NCI-H1417 treated with DMSO at 0.1 percent for 48 hours (cell line): ENCODE measurements at places on chromosomes 2 and 18.

- no peak for DNase-seq
Measured at GRCh38 chr18:79403723-79404566, 8.2 kb downstream of the NFATC1 start.

GRCh38 chr2:171046048-171046560, 114.6 kb downstream of the TLK1 start:
- DNase-seq: no peak

- peak; percentile 98 for DNase-seq
Measured at GRCh38 chr18:78701771-78702396, 277.7 kb upstream of the SALL3 start.

- no peak for DNase-seq
Measured at GRCh38 chr18:28125051-28125450, 51.9 kb downstream of the CDH2 start.

- no peak for DNase-seq
Measured at GRCh38 chr18:30192216-30192615, 850.3 kb downstream of the DSC3 start.

GRCh38 chr2:66495788-66496640, 61.1 kb downstream of the MEIS1 start:
- DNase-seq: no peak

DNA sequence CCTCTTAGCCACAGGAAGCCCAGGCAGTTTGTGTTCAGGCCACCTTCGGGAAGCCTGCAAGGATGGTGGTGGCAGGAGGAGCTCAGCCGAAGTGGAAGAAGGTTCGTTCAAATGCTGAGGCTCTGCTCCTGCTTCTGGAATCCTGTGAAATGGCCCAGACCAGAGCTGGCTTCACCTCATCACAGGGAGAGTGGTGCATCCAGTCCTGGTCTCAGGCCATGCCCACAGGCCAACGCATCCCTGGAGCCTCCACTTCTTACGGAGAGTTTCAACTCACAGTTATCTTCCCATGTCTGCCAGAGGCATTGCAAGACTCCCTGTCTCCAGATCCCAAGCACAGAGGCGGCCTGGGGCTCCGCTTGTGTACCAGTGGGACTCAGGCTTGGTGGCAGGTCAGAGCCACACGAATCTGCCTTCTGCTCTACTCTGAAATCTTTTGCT, 82.3 kb downstream of the NDUFA10 start:
- DNase-seq: no peak

DNA sequence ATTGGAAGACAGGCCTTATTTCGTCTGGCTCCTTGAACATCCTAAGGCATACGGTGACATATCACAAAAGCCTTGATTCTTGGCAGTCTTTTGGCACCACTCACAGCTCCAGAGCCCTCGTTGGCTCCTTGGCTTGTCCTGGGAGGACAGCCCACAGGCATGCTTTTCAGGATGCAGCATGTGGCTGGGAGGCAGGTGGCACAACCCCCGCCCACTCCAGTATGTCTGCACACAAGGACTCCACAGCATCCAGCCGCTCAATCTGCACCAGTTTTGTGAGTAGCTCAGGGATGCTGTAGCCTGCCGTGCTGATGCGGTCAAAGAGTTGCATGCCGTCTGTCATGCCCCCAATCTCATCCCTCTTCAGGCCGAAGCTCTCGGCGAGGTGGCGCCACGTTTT, 92.3 kb downstream of the EDAR start:
- no peak for DNase-seq

DNA sequence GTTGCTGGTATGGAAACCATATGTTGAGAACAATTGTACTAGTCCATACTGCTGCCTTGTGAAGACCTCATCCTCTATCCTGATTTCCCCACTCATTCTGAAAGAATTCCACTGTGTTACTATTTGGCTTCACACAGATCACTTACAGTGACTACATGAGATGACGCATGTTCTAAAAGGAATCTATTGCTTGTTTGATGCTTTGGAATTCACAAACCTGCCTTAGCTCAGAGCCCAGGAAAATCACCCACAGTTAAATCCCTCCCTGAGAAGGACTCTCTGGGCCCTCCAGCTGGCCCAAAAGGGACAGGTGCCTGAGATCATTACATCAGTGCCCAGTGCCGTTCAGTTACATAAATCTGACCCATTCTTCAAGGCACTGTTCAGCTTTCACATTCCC, 45.3 kb downstream of the KLHL29 start:
- no peak for DNase-seq

DNA sequence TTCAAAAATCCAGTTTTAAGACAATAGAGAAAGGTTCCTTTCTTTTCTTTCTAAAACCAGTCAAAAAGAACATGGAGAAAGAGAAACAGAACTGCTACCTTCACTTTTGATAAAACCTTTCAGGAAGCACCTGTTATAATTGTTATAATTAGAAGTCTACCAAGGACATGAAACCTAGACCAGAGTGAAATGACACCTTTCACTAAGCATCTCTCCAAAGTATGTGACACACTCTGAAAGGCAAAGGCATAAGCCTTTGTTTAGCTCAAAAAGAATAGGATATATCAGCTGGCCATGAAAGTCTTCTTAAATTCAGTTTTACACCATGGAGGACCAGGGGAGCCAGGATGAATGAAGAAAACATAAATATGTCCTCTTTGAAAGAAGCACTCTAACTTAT, 18.8 kb upstream of the RBM45 start:
- DNase-seq: no peak

- no peak for DNase-seq
Measured at GRCh38 chr18:55416791-55417190, 171.2 kb downstream of the TCF4 start.

DNA sequence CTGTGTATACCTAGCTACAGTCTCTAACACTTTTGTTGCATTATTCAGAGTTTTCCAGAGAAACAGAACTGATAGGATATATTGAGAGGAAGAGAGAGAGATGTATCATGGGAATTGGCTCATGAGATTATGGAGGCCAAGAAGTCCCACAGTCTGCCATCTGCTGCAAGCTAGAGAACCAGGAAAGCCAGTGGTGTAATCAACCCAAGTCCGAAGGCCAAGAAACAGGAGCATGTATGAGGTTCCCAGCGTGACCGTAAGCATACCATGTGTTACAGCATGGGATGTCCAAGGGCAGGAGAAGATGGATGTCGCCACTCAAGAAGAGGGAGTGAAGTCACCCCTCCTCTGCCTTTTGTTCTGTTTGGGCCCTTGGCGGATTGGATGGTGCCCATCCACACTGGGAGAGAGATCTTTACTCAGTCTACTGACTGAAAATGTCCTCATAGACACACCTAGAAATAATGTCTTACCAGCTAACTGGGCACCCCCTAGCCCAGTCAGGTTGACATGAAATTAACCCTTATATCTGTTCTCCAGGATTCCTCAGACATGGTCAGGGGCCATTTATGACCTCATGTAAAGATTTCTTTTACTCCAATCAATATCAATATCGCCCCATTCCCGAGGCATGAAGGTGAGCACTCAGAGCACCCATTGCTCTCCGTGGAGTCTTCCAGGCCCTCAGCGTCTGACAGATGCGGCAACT, 179.6 kb downstream of the CTIF start:
- no peak for DNase-seq

DNA sequence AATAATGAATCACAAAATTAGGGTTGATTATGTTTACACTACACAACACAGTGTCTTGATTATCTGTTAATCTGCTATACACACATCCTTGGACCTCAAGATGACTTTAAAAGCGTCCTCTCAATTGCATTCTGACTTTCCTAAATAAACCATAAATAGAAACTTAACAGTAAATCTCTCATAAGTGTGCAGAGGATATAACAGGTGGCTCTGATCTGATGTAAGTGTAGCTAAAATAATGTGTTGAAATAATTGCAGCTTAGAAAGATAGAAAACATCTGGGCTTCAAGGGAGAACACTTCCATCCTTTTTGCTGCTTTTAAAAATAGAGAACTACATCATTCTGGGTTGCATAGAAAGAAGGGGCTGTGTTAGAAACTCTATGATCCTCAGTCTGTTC, 78.4 kb upstream of the EFEMP1 start:
- no peak for DNase-seq

- DNase-seq: no peak
Measured at GRCh38 chr2:203819434-203820133, 48.0 kb upstream of the CTLA4 start.

DNA sequence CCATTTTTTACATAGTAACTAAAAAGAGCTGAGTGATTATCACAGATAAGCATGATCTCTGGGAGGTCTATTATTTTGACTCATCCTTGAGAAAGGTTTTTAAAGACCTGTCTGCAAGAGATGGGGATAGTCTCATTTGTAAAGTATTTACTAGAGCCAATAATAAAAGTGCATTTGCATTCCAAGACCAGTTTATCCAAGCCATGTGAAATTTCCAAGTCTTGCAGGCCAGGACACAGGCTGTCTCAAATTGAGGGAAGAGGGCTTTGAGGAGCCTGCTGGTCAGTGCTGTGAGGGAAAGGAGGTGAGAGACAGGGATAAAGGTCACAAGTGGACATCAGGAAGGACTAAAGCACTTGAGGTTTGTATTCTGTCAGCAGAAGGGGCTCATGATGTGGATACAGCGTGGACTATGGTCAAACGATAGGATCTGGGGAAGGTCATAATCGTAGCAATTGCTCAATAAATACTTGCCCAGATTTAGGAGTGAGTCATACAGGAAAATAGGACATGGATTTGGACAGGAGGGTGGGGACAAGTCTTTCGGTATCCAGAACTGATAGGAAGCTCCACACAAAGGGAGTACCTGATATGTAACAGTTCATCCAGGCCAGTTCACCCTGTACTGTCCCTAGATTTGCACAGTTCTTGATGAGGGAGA, 6.6 kb upstream of the CDH2 start:
- no peak for DNase-seq

- no peak for DNase-seq
Measured at GRCh38 chr2:174493549-174494331, 6.9 kb upstream of the GPR155 start.

- no peak for DNase-seq
Measured at GRCh38 chr2:129330504-129330903, 649.0 kb upstream of the RAB6C start.

DNA sequence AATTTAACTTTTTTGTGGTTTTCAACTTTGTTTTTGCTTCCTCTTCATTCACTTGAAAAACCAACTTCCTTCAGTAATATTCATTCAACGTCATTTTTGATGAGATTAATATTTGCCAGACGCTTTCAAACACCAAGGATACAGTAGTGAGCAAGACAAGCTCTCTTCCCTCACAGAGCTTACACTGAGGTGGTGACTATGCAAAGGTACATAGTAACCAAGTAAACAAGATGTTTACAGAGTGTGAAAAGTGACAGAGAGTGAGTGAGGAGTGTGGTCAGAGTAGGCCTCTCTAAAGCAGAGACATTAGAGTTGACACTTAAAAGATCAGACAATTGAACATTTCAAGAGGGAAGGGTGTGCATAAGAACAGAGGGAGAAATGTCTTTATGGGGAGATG, 155.5 kb downstream of the TMEM247 start:
- DNase-seq: no peak

GRCh38 chr2:78734221-78734620, 291.3 kb upstream of the REG3G start:
- no peak for DNase-seq

GRCh38 chr18:59140302-59140885, 710 bp downstream of the SEC11C start:
- DNase-seq: no peak

GRCh38 chr2:230987137-230988020, 8.5 kb upstream of the SPATA3 start:
- DNase-seq: peak; percentile 34

GRCh38 chr18:47931718-47932103, 1.3 kb upstream of the SMAD2 start:
- DNase-seq: peak; percentile 72

DNA sequence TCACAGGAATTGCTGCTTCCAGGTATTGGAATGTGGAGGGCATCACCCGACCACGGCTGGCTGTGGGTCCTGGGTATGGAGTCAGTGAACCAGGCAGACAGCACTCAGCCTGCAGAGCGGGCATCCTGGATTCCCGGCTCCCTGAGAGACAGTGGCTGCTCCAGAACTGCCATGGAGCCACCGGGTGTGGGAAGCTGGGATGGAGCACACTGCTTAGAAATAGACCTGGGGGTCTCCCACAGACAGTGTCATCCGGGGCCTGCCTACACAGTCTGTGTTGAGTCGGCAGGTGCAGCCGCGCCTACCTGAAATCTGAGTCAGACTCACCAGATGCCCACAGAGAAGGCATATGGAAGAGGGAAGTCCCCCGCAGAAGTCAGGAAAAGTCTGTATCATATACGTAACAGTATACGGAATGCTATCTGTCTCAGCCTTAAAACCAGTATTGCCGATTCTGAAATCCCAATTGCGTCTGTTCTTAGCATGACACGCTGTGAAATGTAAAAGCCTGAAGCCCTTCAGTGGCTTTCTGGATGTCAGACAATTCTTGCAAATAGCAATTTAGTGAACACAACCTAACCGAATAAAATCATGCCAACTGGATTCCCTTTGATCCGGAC, 509.7 kb upstream of the MYT1L start:
- DNase-seq: no peak

DNA sequence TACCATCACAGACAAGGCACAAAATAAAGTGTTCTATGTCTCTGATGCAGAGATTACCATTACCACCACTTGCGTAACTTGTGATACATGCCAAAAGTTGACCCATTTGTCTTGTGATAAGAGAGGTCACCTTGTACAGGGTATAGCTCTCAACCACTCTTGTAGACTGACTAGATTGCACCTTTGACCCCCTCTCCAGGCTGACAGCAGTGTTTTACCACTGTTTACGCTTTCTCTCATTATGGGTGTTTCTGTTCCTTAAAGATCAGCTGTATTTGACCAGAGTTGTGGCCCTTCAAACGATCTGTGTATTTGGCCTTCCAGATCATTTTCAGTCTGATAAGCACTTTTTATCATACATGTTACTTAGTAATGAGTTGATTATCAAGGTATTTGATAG, 215.7 kb upstream of the HNMT start:
- no peak for DNase-seq
